HS-27A (cell line): ENCODE measurements at places on chromosomes 6 and 20.

GRCh38 chr6:28425944-28426541 lies 17.2 kb downstream of the ZSCAN23 start:
- no peak for DNase-seq

GRCh38 chr20:63165356-63166192 lies 50.4 kb downstream of the YTHDF1 start:
- DNase-seq, result no peak

DNA sequence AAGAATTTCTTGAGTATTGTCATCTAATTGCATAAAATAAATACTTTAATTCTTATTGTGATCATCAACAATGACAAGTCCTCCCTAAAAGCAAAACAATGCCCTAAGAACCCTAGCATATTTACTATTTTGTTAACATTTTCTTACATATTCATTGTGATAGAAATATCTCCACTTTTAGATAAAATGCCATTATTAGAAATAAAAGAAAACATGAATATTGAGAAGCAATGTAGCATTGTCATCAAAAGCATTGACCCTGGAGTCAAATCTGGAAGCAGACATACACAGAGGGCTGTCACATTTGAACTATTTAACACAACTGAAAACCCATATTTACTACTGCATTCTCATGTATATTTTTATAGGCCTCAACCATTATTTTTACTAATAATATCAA lies 257.7 kb downstream of the SYNE1 start:
- DNase-seq, result no peak

- DNase-seq, result no peak
These were observed 7.2 kb downstream of the PI16 start for GRCh38 chr6:36961441-36962435.

GRCh38 chr6:143872201-143872600 lies 7.9 kb downstream of the ZC2HC1B start:
- DNase-seq, result no peak

DNA sequence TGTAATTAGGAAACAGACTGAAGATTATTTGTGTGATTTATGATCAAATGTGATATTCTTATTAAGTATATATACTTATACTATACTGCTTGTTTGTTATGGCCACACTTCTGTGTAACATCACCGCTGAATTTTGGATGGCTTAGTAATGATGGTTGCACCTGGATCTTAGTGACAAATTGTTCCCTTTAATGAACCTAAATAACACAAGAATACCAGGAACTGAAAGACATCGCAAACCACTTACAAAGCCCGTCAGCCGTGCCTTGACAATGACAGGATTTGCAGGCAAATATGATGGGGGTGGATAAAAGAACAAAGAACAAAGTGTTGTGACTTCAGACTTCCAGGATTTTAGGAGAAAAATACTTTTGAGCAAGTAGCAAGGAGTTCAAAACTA lies 67.1 kb downstream of the LAMP5 start:
- DNase-seq, result no peak

- DNase-seq, result no peak
These were observed 45.5 kb upstream of the CCR6 start for GRCh38 chr6:167077241-167077932.

DNA sequence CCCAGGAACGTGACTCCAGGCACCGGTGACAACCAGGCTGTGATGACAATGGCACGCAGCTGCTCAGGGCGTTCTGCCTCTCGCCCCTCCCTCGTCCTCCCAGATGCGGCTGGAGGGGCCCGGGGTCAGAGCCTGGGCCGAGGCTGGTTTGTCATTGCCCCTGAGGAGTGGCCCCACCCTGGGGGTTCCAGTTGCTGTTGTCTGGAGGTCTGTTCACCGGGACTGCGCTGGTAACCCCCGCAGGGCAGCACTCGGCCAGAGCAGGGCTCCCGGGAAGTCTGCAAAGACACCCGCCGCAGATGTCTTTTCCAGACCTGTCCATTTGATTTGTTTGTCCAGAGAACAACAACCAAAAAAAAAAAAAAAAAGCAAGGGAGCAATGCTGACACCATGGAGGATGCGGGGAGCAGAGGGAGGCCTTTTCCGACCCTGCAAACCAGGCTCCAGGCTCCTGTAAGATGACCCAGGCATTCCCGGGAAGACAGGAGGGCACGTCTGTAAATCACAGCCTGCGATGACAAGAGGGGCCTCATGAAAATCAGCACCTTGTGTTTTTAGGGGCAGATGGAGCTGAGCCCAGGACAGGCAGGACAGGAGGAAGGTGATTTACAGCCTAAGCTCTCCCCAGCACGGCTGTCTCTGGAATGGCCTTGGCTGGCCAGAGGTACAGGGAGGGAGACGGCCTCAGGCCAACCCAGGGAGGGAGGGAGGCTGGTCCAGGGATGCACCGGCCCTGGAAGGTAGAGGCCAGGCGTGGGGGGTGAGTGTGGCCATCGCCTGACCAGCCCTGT lies 189.3 kb downstream of the ERMARD start:
- no peak for DNase-seq

DNA sequence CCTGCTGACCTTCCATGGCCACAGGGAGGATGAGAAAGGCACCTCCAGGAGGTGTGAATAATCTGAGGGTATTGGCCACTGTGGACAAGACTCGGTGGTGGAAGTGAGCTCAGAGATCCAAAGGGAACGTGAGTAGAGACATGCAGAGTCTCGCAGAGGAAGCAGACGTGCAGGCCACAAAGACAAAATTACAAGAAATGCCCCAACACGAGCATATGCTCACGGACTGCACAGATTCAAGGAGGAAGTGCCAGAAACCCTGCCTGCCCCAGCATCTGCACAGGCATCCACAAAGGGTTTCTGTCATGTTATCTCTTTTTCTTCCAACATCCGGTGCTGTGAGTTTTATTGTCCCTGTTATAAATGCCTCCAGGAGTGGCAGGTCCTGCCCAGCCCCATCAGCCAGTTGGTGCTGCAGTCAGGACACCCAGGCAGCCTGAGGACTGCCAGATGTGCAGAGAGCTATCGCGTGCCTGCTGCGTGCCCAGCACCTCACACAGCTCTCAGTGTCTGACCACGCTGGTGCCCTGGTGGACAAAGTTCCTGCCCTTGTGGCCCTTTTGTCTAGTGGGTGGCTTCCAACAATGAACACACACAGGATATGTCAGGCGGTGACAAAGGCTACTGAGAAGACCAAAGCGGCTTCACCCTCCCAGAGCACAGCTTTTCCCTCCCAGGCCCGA lies 34.0 kb upstream of the FANCE start:
- DNase-seq, result no peak

- no peak for DNase-seq
These were observed 184.0 kb downstream of the PRDM13 start for GRCh38 chr6:99790679-99791078.

DNA sequence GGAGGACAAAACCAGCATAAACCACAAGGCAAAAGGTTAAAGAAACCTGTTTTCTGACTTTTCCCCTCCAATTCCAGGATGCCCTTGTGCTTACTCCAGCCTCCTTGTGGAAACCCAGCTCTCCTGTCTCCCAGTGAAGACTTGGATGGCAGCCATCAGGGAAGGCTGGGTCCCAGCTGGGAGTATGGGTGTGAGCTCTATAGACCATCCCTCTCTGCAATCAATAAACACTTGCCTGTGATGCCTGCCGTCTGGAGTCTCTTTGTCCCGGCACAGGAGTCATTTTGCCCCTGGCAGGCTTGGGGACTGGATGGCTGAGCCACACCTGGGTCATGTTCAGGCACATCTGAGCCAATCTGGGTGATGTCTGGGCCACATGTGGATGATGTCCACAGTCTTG lies 26.6 kb downstream of the BPIFB1 start:
- no peak for DNase-seq

- DNase-seq, result no peak
These were observed 32.2 kb upstream of the ARFGEF2 start for GRCh38 chr20:48889140-48889790.

- no peak for DNase-seq
These were observed 963.5 kb upstream of the SLC35B3 start for GRCh38 chr6:9398767-9399373.

- no peak for DNase-seq
These were observed 12.3 kb downstream of the LBP start for GRCh38 chr20:38358556-38358955.

DNA sequence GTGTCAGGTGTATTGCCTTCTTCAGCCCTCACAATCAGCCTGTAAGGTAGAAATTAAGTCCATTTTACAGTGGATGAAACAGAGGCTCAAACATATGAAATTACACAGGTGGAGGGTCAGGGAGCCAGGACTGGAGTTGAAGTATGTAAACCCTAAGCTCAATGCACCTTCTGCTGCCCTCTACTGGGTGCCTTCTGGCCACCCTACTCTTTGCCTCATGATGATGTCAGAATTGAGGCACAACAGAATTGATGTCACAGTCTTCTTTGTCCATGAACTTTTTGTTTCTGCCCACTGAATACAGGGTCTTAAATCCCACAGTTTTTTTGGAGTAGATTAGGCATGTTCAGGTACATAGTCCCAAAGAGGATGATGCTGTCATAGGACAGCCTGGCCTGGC lies 400.8 kb upstream of the CHD6 start:
- no peak for DNase-seq

GRCh38 chr20:59831916-59832270 lies 101.5 kb downstream of the SYCP2 start:
- no peak for DNase-seq

DNA sequence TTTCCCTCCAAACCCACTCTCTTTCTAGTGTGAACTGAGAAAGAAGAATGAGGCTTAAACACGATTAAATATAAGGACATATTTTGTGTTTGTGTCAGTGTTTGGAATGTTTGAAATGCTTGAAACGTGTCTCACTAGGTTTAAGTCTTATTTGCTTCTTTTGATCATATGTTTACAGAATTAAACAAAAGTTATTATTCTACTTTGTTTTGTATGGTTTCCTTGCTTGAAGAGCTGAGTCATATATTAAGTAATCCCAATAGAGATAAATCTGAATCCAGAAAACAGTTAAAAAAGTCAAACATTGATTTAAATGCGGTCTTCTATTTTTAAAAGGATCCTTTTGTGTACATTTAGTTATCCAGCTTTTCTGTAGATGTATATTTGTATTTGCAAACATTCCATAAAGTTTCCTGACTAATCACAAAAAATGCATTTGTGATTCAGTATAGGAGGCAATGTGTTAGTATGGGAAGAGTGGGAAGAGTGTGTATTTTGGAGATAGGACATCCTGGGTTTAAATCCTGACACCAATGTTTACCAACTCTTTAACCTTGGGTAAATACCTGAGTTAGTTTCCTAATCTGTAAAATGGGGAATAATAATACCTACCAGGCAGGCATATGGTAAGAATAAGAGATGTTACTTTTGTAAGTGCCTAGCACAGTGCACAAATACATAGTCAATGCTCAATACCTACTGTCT lies 72.9 kb downstream of the TSBP1 start:
- peak; percentile 23 for DNase-seq

- no peak for DNase-seq
These were observed 37.8 kb downstream of the MUC22 start for GRCh38 chr6:31048099-31048498.

- no peak for DNase-seq
These were observed 2.3 kb downstream of the FAM184A start for GRCh38 chr6:119076173-119076572.

- DNase-seq, result no peak
These were observed 41.2 kb downstream of the THBS2 start for GRCh38 chr6:169212436-169212835.

DNA sequence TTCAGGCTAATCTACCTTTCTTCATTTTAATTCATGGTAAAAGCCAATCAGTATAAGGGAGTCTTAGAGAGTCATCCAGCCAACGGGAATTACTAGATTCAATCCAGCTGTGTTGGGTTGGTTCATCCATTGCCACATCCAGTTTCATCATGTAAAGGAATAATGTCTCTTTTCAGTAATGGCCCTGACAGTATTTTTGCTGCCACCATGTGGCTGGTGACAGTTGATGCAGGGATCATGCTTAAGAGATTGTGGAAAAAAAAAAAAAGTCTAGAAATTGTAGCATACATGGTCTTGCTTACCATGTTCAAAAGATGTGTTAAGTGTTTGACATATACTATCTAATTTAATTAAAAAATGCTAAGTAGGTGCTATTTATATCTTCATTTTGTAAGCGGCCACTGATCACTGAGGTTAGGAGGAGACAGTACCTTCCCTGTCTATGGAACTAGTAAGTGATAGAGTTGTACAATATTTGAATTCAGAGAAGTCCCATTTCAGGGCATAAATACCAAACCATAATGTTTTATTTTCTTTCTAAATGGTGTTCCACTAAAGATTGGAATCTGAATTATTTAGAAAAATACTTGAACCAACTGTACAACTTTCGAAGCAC lies 135.9 kb downstream of the KHDRBS2 start:
- DNase-seq, result no peak

DNA sequence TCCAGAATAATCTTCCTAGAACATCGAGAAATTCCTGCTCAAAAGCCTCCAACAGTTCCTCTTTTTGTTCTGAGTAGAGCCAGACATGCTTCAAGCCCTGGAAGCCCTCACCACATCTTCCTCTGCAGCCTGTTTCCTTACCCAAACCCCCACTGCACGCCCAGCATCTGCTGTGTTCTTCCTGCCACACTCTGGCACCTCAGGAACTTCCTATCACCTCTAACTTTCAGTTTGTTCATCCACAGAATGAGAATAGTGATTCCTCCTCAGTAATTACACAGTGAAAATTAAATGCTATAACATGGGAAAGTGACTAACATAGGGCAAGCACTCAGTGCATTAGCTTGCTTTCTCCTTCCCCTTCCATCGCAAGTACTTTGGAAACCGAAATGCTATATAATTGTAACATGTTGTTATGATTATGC lies 26.3 kb downstream of the C6orf89 start:
- no peak for DNase-seq

- no peak for DNase-seq
These were observed 99.1 kb upstream of the DUSP22 start for GRCh38 chr6:193180-193579.

- no peak for DNase-seq
These were observed 3.3 kb downstream of the SLCO4A1 start for GRCh38 chr20:62645613-62646012.

- no peak for DNase-seq
These were observed 2.3 kb downstream of the RPS18 start for GRCh38 chr6:33273924-33274902.

DNA sequence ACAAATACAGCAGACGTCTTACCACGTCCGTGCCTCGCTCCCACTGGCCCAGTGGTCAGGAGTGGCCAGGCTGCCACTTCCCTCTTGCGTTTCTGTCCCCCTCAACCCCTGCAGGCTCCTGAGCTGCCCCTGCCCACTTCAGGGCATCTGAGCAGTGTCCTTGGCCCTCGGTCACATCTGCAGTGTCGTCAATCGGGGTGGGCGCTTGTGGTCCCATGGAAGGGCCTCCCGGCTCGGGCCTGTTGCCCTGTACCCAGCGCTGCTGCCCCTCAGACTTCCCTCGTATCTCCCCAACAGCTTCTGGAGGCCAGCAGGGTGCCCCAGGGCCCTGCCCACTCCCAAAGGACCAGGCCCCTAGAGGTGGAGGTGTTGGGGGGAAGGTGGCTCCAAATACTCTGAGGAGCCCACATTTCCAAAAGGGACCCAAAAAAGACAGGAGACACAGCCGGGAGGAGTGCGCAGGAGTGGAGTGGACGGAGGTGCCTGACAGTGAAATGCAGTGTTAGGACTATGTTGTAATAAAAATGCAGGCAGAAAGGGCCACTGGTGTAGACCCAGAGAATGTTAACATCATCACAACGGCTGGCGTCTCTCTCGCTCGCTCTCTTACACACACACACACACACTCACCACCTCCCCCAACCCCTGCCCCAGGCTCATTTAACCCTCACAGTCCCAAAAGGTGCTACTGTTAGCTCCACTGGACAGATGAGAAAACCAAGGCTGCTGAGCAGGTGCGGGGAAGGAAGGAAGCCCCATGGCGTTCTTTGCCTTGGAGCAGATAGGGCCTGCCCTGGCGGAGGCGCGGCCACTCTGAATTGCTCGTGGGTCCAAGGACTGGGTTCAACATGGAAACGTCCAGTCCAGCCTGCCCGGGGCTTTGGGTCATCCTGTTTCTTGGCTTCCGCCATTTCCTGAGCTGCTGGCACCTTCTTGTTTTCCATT lies 343.9 kb downstream of the ZFAND3 start:
- DNase-seq, result no peak
